ENCODE measurements at places on chromosomes 7 and 10.

DNA sequence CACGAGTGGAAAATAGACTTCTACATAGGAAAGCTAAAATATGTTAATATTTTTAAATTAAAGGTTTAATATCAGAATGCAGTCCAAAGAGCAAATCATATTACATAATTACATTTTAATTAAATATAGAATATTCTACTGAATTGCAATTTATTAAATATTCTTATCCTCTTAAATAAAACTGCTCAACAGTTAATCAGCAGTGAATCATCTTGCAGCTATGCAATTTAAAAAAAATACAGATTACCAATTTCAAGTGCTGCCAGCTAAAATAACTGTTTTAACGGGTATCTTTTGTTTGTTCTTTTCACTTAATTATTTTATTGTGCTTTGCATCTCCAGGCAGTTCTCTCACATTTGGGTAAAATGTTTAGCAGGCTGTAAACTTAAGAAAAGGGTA is 82.2 kb downstream of the ZNRF2 start:
- DNase-seq: no peak

- DNase-seq: no peak
Observed at GRCh38 chr7:154879629-154880028, 123.3 kb downstream of the PAXIP1 start.

GRCh38 chr10:51860257-51860656 is 160.9 kb upstream of the CSTF2T start:
- no peak for DNase-seq

DNA sequence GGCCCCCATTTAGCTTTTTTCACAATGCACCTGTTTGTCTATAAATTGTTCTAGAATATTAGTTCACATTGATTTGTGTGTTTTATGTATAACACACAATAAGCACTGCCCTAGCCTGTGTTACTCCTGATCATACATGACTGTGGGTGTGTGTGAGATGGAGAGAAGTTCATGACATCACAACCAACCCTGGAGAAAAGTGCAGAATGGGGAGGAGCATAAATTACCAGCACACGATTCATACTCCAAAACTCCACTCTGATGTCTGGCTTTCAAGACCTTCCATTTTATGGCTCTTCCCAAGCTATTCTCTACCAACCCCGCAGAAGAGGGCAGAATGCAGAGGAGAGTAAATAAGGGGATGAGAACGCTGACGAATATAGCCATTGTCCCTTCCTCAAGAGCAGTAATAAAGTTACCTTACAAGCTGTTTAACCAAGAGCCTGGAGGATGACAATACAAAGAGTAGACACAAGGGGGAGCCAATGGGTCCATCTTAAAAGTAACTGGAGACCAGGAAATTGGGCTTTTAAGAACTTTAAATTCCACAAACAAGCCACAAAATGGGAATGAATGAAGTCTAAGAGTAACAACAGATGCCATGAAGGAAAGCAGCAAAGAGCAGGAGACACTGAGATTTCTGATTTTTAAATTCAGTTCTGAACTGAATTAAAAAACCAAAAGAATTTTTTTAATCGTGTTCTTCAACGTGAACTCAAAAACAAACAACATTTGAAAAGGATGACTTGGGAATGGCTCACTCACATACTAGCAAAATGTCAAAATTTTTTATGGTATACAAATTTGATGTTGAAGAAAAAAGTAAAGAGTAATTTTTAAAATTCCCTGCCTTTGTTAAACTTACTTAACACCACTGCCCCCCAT is 159.6 kb downstream of the PARD3 start:
- DNase-seq: no peak

- no peak for DNase-seq
Observed at GRCh38 chr7:16564023-16564380, 37.4 kb downstream of the LRRC72 start.

DNA sequence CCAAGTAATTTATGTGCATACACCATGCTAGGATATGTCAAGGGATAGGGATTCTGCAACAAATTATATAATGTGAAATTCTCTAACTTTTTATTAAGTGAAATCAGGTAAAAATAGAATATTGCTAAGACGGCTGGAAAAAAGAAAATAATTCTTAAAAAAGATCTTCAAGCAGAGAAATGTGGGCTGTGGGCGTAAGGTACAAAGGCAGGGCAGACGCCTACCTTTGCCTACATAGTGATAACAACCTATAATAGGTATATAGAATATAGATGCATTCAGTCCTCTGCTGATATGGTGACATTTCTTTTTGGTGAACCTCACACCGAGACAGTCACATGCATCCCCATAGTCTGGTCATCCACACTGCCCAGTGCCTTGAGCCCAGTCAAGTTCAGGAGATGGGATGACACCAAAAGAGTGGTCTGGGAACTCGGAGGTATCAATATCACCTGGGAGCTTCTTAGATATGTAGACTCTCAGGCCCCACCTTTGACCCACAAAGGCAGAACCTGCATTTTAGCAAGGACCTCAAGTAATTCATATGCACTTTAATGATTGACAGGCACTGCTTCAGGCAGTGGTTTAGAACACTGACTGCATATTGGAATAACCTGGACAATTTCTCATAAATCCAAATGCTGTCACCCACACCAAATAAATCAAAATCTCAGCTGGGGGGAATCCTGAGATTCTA is 57.5 kb upstream of the ARL4A start:
- DNase-seq: no peak

DNA sequence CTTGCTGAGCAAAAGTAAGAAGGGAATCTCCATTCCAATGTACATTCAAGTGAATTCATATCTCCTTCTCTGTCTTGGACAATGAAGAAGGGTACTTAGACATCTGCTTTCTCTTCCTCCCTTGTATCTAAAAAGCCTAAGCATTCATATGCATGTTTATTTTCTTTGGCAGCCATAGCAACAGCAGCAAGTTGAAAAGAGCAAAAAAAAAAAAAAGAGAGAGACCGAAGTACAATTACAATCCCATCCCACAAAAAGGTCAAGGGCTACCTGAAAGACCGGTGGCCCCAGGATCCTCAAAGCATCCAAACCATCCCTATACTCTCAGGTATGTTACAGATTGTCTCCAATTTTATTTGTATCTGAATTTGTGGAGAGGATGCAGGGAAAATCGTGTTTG is 4.1 kb downstream of the OR2F1 start:
- no peak for DNase-seq

GRCh38 chr7:137337902-137338301 is 5.6 kb downstream of the PTN start:
- no peak for DNase-seq

GRCh38 chr10:21092683-21093524 is 195.8 kb upstream of the NEBL start:
- DNase-seq: no peak

- DNase-seq: no peak
Observed at GRCh38 chr7:69373171-69374043, 224.9 kb upstream of the AUTS2 start.

DNA sequence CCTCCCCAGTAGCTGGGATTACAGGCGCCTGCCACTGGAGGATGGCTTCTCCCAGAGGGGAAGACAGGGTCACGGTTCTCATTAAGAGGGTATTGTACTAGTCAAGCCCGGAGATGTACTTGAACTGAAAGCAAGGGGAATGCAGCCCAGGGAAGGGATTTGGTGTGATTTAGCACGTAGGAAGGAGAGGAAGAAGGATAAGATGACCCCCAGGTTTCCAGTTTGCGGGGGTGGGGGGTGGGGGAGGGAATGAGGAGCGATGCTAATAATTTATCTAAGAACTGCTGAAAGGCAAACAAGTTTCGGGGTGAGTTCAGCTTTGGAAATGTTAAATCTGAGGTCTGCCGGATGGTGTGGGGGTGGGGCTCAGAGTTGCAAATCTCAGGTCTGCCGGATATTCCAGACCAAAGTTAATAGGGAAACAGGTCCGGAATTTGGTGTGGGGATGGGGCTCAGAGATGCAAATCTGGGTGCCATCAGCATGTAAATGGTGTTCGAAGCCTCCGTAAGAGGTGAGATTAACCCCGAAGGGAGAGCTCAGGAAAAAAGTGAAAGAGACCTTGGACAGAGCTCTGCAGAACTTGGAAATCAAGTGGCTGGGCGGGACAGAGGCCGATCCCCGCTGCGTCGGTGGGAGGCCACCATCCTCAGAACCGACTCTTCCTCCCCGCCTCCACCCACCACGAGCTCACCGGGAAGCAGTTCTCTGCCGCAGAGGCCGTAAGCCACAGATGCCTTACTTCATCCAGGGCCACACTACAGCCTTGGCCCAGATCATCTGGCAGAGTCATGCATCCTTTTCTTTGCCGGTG is 1.6 kb upstream of the SEPHS1 start:
- DNase-seq: no peak

DNA sequence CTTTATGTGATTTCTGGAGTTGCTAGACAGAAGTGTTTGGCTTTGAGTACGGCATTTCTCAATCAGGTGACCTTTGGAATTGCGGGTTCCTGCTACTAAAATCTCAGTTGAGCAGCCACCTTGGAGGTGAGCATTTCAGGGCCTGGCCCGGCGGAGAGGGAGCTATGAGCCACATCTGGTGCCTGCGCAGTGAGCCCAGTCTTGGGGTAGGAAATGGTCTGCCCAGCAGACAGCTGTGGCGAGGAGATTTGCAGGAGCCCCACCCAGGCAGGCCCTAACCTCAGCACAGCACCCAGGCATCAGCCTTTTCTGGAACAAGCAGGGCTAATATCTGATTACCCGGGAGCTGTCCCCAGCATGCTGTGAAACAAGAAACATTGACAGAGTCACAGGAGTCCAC is 547.9 kb upstream of the FOXK1 start:
- no peak for DNase-seq

- no peak for DNase-seq
Observed at GRCh38 chr7:70416347-70416985, 715.5 kb upstream of the GALNT17 start.

DNA sequence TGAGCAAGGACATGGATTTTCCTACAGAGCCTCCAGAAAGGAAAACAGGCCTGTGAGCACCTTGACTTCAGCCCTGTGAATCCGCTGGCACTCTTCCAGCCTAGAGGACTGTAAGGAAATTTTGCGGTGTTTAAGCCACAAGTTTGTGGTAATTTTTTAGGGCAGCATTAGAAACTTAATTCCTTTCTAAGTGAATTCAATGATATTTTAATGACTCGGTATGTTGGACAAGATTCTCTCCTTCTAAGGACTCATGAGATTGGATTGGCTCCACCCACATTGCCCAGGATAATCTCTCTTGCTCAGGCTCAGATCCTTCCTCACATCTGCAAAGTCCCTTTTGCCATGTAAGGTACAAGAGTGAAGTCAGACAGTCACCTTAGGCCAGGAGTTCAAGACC is 4.5 kb downstream of the LYZL2 start:
- no peak for DNase-seq

DNA sequence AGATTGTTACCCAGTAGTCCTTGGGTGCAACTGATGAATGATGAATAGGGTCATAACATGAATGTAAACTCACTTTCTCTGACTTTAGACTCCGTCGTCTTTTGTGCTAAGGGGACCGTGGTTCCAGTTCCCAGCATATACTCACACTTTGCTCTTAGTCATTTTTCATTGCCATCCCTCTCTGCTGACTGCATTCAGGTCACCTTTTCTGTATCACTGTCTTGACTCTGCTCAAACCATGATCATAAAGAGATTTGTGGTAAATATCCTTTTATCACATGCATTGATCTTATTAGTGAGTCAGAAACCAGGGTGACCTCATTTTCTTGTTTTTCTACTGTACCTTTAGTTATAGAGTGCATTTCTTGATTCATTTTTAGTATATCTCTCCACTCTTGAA is 141.1 kb upstream of the AGR3 start:
- no peak for DNase-seq

- no peak for DNase-seq
Observed at GRCh38 chr10:16570731-16571130, 49.1 kb upstream of the C1QL3 start.

- no peak for DNase-seq
Observed at GRCh38 chr10:111556666-111557065, 479.8 kb downstream of the ADRA2A start.

DNA sequence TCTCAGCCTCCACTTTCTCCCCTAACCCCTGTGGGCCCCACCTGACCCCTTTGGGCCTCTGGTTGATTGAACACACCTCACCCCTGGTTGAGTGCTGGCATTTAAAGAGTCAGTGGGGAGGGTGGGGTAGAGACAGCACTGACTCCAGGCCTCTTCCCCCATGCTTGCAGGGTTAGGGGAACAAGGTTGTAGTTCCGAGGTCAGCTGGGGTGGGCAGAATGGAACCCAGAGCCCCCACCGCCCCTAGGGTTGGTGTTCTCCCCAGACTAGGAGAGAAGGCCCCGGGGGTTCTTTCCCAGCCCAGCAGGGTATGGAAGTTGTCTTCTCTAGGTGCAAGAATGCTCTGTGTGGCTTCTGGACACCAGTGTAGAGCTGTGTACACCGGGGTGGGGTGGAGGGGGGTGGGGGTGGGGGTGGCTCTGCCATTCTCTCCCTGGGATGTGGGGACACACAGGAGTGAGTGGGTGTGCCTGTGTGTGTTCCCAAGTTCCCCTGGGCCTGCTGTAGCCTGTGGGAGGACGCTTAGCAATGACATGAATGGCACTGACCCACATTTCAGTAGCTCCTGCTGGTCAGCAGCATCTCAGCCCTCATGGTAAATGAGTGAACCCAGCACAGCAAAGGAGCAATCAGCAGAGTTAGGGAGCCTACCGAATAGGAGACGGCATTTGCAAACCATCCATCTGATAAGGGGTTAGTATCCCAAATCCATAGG is 33.6 kb downstream of the PRF1 start:
- DNase-seq: no peak

DNA sequence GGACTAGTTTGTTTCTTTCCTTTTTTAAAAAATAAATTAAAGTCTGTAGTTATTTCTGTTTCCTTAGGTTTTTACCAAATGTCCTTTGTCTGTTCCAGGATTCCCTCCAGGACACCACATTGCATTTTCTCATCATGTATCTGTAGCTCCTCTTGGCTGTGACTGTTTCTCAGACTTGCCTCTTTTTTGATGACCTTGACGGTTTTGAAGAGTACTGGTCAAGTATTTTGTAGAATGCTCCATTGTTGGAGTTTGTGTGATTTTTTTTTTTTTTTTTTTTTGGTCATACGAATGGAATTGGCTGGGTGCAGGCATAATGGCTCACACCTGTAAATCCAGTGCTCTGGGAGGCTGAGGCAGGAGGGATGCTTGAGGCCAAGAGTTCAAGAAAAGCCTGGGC is 127.1 kb upstream of the BMPER start:
- DNase-seq: no peak
